ENCODE measurements at places on chromosomes 5 and 9.

DNA sequence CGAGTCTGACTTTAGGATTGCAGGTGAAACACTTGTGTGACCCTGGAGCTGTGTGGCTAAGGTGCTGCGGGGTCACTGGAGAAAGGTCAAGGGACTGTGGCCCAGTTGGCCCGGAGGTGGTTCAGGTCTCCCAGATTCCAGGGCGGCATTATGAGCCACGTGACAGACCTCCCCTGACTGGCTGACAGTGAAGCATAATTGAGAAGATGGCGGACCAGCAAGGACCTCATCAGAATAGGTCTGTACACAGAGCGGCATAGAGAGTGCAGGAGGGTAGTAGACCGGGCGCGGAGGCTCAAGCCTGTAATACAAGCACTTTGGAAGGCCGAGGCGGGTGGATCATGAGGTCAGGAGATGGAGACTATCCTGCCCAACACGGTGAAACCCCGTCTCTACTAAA lies 815 bp upstream of the ODF2 start:
- DNase-seq: no peak

GRCh38 chr5:164360589-164360988 lies 855.2 kb downstream of the MAT2B start:
- DNase-seq: no peak

GRCh38 chr9:33197279-33198152 lies 30.4 kb upstream of the B4GALT1 start:
- no peak for DNase-seq

DNA sequence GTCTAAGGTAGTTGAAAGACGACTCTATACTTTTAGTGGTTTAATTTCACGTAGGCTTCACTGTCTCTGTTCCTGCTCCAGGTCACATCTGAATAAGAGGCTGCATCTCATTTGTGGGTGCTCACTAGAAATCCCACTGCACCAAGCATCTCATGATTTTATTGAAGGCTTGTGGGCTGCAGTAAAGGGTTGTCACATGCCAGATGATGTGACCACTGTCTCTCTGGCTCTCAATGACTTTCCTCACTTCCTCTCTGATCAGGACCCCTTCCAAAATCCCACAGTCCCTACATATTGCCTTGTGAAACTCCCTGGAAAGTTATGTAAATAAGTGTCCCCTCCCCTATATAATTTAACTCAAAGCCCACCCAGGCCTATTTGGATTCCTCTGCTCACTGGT lies 8.9 kb upstream of the ZCCHC10 start:
- no peak for DNase-seq

GRCh38 chr5:74490814-74491213 lies 149.7 kb downstream of the ENC1 start:
- DNase-seq: no peak

DNA sequence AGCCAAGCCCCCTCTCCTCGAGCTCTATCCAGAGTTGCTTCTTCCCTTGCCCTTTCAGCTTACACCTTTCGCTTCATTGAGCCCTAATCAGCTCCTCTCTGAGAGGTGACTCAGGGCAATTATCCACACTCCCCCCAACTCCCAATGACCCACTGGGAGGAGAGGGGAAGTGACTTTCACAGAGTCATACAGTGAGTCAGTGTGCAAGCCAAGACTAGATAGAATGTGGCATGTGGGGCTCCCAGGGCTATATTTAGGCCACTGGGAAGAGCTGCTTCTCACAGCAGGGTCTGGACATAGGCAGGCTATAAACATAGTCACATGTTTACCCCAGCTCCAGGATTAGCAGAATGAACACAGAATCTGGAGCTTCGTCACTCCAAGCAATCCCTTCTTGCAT lies 57.4 kb downstream of the NRG2 start:
- DNase-seq: no peak

DNA sequence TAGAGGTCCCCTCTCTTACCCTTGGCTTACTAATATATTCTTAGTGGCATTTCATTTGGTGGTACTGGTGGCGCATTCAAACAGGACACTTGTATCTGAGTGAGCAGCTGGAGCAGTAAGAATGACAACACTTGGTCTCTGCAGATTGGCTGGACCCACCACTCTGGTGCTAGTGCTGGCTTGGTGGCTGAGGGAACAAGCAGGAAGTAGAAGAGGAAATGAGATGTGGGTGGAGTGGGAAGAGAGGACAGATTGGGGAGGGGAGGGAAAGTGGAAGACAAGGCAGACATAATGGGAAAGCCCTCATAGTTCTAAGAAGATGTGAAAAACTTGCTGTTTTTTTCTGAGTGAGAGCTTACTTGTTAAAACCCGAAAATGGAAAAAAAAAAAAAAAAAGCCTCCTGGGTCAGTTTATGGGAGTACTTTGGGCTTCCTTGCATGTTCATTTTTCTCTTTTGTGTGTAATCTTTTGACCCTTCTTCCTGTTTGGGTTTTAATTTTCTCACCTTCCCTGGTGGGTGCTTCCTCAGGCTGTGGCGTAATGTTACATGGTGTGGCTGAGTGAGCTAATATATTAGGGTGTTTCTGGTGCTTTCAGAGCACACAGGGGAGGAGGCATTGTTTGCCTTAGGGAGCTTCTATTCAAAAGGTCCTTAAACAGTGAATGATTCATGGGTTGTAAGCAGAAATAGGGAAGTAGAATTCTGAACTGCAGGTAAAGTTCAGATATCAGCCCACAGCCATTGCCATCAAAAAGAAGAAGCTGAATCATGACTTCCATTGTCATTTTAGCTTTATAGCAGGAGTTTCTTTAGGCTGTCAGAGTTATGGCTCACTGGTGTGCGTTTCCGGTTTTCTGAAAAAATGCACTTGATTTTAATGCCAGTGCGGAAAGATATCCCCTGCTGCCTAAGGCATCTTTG lies 52.3 kb downstream of the TLE4 start:
- no peak for DNase-seq

- no peak for DNase-seq
These were observed 35.9 kb upstream of the SARDH start for GRCh38 chr9:133773889-133774655.

- DNase-seq: no peak
These were observed 1.2 kb downstream of the EXOC3 start for GRCh38 chr5:444226-444625.

- no peak for DNase-seq
These were observed 62.5 kb downstream of the IPO11 start for GRCh38 chr5:62475072-62475471.

DNA sequence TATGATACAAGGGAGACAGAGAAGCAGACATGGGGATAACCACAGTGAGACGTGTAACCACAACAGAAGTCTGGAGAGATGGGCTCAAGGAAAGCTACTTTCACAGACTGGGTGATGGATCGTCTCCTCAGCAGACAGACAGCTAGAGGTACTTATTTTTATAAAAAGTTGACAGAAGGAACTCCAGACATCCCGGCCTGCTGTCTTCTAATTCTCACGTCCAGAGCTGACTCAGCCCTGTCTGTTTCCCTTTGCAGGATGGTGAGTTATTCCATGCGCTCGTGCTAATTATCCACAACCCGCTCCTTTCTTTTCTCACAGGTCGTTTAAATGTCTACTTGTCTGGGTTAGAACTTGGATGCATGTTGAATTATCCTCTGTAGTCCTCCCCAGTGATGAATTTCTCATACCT lies 304.5 kb downstream of the CWC27 start:
- DNase-seq: no peak

- no peak for DNase-seq
These were observed 2.8 kb downstream of the TICAM2 start for GRCh38 chr5:115599502-115599901.

- DNase-seq: no peak
These were observed 124.6 kb downstream of the ARHGAP26 start for GRCh38 chr5:142894749-142895148.

- no peak for DNase-seq
These were observed 3.6 kb upstream of the OTULINL start for GRCh38 chr5:14577971-14578370.

Measured in dorsolateral prefrontal cortex (tissue), 122 donors.